ENCODE measurements at places on chromosomes 12 and 14.

- DNase-seq = peak; percentile 67
Observed at GRCh38 chr12:104524034-104524832, 67.5 kb downstream of the CHST11 start.

DNA sequence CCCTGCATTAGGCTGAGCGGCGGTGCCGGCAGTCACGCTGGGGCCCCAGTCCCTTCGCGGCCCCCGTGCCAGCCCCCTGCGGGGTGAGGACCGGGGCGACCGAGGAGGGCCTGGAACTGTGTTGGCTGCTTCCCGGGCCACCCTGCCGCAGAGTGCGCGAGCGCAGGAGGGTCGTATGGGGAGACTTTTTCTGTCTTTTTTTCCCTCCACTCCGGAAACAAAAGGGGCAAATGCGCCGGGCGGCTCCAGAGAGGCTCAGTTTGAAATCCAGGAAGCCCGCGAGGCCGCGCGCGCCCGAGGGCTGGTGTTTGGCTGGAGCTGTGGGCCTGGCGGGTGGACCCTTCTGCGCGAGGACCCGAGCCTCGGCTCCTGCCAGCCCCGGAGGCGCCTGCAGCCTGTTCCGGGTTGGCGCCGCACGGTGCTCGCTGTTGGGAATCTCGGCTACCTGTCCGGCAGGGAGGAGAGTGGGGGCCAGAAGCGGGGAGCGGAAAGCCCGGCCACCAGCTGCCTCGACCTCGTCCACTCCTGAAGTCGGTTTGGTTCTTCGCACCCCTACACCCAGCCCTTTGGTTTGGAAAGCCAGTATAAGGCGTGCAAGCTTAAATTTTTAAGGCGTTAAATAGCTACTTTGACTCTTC is 638 bp downstream of the PLEKHG3 start:
- peak; percentile 80 for DNase-seq

GRCh38 chr12:4307593-4308333 is 13.2 kb upstream of the TIGAR start:
- DNase-seq = peak; percentile 87

- DNase-seq = no peak
Observed at GRCh38 chr12:80766897-80767296, 50.2 kb downstream of the MYF5 start.

GRCh38 chr12:132187646-132188450 is 43.6 kb downstream of the NOC4L start:
- no peak for DNase-seq

- DNase-seq = no peak
Observed at GRCh38 chr14:84937016-84937415, 592.9 kb upstream of the FLRT2 start.

- DNase-seq = peak; percentile 94
Observed at GRCh38 chr14:91127401-91127801, 13.5 kb downstream of the DGLUCY start.

GRCh38 chr12:18753481-18754123 is 15.7 kb downstream of the CAPZA3 start:
- DNase-seq = no peak

DNA sequence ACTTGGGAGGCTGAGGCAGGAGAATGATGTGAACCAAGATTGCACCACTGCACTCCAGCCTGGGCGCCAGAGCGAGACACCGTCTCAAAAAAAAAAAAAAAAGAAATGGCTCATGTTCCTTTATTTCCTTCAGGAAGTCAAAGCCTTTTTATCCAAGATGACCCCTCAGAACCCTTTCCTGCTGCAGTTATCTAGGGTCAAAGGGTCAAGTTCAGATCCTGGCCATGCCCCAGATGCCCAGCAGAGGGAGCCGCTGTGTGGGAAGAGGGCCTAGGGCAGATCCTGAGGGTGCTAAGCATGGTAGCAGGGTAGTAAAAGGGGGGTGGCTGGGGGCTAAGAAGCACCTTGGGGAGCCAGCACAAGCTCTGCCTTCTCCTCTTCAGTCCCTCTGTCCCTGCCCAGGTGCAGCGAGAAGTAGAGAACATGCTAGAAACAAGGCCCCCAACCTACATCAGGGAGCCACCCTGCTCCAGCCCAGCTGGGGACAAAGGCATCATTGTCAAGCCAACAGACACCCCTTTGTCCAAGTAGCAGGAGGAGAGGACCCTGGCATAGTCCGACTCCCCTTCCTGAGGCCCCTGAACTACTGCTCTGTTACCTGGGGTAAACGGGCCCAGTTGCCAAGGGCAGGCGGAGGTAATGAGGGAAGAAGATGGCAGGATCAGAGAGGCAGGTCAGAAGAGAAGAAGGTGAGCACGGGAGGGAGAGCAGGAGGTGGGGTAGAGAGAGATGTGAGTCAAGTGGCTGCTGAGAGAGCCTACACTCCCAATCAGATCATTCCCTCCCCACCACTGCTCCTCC is 6.5 kb downstream of the NFE2 start:
- DNase-seq = no peak

DNA sequence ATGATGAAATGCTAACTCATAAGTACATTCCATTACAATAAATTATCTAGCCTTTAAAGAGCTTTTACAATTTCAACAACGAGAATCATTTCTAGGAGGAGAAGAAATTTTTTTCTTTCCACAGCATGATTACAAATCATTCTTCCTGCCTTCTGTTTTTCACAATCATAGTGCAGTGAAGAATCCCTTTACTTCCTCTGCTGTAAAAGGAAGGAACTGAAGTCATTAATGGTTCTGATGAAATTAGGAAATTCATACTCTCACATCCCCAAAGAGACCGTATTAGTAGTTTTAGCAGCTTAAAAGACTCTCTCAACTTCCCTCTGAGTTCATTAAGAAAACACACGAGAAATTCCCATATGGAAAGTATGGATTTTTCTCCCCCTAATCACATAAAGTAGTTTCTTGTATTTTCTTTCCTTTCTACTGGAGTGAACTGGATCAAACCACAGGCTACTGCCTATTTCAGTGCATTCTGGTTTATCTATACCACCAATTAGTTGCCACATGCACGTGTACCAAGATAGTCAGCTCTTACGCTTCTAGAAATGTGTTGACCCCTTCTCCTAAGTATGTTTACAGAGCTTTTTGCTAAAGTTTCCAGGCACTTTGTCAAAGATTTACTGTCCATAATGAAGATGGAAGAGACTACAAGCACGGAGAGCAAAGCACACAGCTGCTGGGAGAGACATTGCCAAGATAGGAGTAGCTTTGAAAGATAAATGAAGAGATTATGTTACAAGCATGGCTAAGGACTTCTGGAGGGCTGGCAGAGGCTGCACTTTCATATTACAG is 58.9 kb upstream of the KITLG start:
- peak; percentile 59 for DNase-seq

DNA sequence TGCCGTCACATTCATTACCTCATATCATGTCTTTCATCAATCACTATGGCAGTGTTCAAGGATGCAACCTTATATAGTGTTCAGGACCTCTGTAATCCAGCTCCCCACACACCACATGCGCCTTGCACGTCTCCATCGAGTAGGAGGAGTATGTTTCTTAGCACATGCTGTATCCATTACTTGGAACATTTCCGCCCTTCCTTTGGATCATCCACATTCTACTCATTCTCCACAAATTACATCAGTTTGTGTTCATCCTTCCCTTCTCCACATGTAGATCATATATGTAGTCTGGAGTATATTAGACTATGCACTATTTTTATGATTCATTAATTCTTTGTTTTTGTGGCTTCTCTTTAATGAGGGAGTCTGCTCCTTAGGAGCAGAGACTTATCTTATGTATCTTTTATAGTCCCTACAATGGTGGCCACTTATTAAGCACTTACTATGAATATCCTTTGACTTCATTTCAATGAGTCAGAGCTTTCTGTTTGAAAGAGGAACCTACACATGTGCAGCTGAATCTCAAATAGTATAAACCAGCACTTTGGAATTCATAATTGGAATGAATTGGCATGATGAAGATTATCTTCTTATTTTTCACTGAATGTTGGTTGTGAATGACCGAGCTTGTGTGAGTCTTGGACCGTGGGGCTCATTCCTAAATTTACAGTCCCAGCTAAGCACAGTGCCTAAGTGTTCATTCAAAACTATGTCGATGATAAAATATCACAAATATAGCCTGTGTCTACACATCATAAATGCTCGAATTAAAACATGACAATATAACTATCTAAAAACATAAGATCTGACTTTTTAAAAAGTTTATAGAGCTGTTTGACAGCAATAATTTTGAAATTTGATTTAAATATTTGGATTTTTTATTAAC is 30.2 kb upstream of the NPAS3 start:
- no peak for DNase-seq

DNA sequence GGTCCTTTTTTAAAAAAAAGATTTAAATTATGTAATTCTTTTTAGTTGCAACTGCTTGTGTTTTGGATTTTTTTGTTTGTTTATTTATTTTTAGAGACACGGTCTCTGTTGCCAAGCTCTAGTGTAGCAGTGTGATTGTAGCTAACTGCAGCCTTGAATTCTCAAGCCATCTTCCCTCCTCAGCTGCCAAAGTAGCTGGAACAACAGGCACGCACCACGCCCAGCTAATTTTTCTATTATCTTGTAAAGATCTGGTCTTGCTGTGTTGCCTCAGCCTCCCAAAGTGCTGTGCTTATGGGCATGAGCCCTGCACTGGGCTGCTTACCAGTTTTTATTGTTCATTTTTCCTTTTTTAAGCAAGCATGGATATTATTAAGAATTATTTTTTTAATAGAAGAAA is 10.6 kb upstream of the ART4 start:
- no peak for DNase-seq

DNA sequence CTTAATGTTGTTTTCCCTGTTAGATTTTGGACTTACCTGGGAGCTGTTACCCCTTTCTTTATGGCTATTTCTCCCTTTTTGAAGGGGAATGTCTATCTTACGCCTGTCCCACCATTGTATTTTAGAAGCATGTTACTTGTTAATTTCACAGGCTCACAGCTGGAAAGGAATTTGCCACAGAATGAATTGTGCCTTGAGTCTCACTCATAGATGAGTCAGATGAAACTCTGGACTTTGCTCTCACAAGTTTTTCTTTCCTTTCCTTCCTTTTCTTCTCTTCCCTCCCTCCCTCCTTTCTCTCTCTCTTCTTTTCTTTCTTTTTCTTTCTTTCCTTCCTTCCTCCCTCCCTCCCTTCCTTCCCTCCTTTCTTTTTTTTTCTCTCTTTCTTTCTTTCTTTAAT is 9.3 kb upstream of the ATF7IP start:
- DNase-seq = no peak

- DNase-seq = no peak
Observed at GRCh38 chr14:100723830-100724437, 2.8 kb upstream of the DLK1 start.

GRCh38 chr14:77738559-77739250 is 22.3 kb downstream of the SNW1 start:
- no peak for DNase-seq

DNA sequence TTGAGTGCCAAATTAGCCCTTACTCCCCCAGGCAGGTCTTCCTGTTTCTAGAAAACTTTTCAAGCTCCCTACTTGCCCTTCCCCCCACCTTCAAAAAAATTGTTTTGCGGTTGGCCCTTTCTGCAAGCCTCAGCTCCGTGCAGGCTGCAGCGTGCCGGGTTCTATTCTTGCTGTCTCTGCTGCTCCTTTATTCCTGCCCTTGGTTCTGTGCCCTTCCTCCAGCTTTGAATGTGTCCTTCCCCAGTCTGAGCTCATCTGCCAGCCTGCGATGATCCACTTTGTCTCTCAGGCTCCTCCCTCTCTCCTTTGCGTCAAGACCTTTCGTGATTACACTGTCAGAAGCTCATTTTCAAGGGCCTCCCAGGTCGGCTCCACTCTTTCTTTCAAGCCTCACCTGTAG is 98.6 kb downstream of the IRF2BPL start:
- no peak for DNase-seq

DNA sequence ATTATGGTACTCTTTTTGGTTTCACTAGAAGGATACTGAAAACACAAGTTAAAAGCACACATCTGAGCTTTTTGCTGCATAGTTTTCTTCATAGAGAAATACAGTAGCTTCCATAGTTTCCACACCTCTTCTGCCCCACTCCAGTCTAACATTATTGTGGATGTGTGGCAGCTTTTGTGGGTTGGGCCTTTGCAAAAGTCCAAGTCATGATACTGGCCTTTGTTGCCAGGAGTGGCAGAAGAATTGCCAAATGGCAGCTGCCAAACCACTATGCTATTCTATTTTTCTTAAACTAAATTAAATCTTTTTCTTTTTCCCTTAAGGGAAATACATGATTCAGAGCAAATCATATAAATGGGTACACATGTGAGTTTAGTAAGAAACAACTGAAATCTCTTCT is 114.8 kb downstream of the PLEKHA5 start:
- DNase-seq = no peak

DNA sequence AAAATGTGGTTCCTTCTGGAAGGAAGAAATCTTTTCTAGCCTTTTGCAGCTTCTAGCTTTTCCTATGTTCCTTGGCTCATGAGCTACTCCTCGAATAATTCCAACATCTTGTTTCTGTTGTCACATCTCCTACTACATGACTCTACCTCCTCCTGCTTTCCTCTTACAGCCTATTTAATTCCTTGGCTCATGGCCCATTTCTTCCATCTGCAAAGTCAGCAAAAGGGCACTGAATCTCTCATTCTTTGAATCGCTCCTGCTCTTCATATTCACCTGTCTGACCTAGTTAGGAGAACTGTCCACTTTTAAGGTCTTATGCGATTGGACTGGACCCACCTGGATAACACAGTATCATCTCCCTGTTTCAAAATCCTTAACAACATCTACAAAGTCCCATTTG is 15.8 kb downstream of the PRKD1 start:
- DNase-seq = peak; percentile 53

DNA sequence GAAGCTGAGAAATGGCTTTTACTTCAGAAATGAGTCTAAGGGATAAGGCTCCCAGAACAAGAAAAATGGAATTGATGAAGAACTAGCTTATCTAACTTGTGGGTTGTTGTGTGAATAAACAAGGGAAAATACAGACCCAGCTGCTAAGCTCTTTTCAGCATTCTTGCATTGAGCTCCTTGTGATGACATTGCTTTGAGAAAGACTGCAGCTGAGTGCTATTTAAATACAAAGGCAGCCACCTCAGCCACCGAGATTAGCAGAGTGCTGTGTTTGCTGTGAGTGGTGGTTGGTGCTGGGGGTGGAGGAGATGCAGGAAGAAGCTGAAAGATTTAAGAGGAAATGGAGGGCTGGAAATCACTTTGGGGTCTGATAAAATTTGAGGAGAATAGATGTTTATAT is 396.0 kb upstream of the PRICKLE1 start:
- DNase-seq = no peak

DNA sequence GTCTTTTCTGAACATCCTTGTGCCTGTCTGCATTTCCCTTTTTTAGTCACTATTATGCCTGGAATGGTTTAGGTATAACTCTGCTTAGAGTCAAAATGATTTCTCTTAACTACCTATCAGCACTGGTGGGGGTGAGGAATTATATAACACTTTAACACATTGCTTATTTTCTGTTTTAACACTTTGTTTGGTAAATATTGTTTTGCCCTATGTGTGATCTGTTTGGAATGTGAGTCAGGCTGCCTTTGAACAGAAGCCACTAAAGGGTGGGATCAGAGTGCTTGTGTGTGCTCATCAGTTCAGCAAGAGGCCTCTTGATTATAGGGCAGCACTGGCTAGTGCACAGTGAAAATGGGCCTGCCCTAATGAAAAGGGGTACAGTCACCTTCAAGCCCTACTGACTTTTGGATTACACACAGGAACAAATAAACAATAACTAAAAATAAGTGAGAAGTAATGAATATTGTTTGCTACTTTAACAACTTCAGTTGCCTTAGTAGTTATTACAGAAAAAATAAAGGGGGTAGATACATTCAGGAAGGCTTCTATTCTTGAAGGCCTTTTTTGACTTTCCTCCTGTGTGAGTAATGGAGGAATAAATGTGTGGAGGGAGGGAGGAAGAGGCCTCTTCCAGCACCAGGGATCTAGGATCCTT is 23.2 kb downstream of the NGDN start:
- DNase-seq = no peak

All from DMS79 treated with DMSO at 0.1 percent for 48 hours (cell line).